ENCODE measurements at places on chromosomes 7 and 10.

GRCh38 chr7:14233076-14233867, 243.8 kb upstream of the ETV1 start:
- no peak for DNase-seq

GRCh38 chr7:110766864-110767263, 324.1 kb upstream of the LRRN3 start:
- no peak for DNase-seq

DNA sequence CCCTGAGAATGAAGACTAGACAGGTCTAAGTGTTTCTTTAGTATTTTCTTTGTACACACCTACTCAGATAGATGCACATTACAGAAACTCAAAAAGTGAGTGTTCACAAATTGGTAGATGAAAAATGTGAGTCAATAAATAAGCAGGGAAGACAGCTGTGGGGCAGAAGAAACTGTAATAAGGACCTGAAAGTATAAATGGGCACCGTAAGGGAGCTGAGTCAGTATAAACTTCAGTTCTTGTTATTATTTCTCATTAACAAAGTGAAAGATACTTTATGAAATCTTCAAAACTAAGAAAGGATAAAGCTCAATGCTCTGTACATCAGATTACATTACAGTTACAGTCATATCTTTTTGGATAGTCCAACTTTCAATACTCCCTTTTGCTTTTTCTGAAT, 2.5 kb downstream of the MTPN start:
- no peak for DNase-seq

DNA sequence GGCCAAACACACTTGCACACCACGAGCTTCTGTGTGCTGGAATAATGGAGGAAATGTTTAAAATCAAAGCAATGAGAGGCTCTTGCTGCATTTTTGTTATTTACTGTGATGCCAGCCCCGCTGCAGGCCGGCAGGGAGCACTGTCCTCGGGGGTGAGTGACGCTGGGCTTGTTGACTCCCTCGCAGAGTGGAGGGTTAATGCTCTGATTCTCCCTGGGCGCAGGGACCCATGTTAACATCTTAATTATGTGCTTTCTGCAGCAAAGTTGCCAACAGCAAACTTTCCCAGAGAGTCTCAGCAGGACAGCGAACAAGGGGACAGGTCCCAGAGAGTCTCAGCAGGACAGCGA, 22.9 kb downstream of the SCART1 start:
- no peak for DNase-seq

- DNase-seq = peak; percentile 42
These were observed 49.1 kb upstream of the ELN start for GRCh38 chr7:73978661-73979563.

GRCh38 chr7:148115308-148115707, 475.3 kb upstream of the C7orf33 start:
- no peak for DNase-seq
